ENCODE measurements at places on chromosomes 3 and 15. TPM values are rescaled to one million over a fixed set of nuclear protein-coding genes. Genes with fewer than 3 reads are reported as not detected.

GRCh38 chr3:17833786-17834559 is 91.5 kb upstream of the TBC1D5 start:
- H3K27ac ChIP-seq: no peak overlapping the region
- no peak overlapping the region for H3K4me3 ChIP-seq
- DNase-seq: no peak
- no peaks in the 10 kb centered on the region for H3K27me3 ChIP-seq

GRCh38 chr15:58472221-58472620 is 40.4 kb downstream of the LIPC start:
- H3K4me1 ChIP-seq: peaks cover 83% of the 10 kb centered on the region
- H3K4me3 ChIP-seq: no peak overlapping the region
- no peak overlapping the region for H3K27ac ChIP-seq
- H3K36me3 ChIP-seq: no peaks in the 10 kb centered on the region
- peaks cover 3% of the 10 kb centered on the region for H3K27me3 ChIP-seq
- no peak for DNase-seq

- no peak overlapping the region for H3K4me3 ChIP-seq
- no peaks in the 10 kb centered on the region for H3K36me3 ChIP-seq
- DNase-seq: no peak
- H3K4me1 ChIP-seq: no peaks in the 10 kb centered on the region
- peaks cover 8% of the 10 kb centered on the region for H3K27me3 ChIP-seq
These were observed 69.8 kb upstream of the ANKRD34C start for GRCh38 chr15:79212589-79213157.

- no peak overlapping the region for H3K27ac ChIP-seq
- H3K27me3 ChIP-seq: no peaks in the 10 kb centered on the region
- H3K36me3 ChIP-seq: peaks cover 7% of the 10 kb centered on the region
- no peak for DNase-seq
These were observed 557.5 kb downstream of the OCA2 start for GRCh38 chr15:27541581-27541980.

DNA sequence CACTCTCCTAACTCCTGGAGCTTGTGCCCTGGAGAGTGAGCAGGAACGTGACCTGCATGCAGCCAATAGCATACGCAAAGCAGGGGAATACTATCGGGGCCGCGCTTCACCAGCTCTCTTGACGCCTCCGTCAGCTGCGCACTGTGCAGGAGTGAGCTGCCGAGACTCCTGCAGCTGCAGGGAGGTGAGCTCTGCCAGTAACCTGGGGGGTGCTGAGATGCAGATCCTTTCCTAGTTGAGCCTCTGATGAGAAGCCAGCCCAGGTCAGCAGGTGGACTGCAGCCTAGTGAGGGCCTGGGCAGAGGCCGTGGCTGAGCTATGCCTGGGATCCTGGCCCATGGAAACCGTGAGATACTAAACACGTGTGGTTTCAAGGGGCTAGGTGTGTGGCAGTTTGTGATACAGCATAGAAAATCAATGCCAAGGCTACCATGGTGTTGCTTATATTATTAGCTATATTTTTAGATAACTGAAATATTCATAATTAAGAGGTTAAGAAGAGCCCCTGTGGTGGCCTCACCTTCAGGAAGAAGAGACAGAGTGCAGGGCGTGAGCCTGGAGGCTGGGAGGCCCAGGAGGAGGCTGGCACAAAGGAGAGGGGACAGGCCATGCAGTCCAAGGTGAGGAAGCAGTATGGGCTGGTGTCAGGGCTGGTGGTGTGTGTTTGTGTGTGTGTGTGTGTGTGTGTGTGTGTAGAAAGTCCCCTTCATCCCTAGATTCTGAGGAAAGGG is 5.9 kb upstream of the DNAJB8 start:
- H3K36me3 ChIP-seq: 0 out of 2 replicates have a peak, but pooled peaks cover 4% of the 10 kb centered on the region
- H3K4me1 ChIP-seq: no peaks in the 10 kb centered on the region
- no peak overlapping the region for H3K4me3 ChIP-seq
- no peak for DNase-seq
- H3K27me3 ChIP-seq: peaks cover 21% of the 10 kb centered on the region

Gene CFAP91
- not detected for total RNA-seq

Gene C2CD4A
- total RNA-seq: not detected
